ENCODE measurements at places on chromosomes 2 and 18.

DNA sequence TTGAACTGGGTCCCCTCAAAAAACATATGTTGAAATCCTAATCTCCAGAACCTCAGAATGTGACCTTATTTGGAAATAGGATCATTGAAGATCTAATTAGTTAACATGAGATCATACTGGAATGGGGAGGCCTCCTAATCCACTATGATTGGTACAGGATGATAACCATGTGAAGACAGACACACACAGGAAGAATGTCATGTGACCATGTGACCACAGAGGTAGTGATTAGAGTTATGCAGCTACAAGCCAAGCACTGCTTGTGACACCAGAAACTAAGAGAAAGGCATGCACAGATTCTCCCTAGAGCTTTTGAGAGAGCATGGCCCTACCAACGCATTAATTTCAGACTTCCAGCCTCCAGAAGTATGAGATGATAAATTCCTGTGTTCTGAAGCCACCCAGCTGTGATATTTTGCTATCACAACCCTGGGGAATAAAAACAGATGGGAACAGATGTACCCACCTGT lies 47.0 kb upstream of the TGIF1 start:
- no peak for DNase-seq

DNA sequence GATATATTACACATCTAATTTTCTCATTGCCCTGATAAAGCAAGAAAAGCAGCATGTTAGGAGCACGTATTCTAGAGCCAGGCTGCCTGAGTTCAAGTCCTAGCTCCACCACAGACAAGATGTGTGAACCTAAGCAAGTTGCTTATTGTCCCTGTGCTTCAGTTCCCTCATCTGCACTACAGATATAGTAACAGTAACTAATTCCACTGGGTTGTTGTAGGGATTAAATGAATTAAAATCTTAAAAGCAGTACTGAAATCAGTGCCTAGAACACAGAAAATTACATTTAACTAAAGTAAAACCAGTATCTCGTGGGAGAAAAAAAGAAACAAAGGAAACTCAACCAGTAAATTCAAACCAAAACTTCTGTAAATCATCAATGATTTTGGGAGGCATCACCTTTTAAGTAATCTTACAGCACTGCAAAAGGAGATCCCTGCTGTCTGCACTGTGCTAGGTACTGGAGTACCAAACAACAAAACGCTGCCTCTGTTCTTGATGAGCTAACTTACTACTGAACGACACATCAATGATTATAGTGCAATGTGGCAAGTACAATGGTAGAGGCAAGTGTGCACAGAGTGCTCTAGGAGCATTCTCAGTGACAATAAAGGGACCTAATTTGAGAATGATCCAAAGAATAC lies 7.9 kb downstream of the MAP3K2 start:
- no peak for DNase-seq

DNA sequence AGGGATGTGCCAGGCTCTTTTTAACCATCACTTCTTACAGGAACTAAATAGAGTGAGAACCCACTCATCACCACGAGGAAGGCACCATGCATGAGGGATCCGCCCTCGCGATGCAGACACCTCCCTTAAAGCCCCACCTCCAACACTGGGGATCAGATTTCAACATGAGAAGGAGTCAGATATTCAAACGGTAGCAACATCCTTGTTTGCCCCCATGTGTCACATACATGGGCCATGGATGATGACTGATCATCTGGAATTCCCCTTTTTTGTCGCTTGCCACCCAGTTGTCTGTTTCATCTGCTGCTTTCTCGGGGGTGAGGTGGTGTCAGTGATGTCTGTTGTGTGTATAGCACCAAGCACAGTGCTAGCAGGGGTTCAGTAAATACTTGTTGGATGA lies 57.9 kb downstream of the NCK2 start:
- no peak for DNase-seq

DNA sequence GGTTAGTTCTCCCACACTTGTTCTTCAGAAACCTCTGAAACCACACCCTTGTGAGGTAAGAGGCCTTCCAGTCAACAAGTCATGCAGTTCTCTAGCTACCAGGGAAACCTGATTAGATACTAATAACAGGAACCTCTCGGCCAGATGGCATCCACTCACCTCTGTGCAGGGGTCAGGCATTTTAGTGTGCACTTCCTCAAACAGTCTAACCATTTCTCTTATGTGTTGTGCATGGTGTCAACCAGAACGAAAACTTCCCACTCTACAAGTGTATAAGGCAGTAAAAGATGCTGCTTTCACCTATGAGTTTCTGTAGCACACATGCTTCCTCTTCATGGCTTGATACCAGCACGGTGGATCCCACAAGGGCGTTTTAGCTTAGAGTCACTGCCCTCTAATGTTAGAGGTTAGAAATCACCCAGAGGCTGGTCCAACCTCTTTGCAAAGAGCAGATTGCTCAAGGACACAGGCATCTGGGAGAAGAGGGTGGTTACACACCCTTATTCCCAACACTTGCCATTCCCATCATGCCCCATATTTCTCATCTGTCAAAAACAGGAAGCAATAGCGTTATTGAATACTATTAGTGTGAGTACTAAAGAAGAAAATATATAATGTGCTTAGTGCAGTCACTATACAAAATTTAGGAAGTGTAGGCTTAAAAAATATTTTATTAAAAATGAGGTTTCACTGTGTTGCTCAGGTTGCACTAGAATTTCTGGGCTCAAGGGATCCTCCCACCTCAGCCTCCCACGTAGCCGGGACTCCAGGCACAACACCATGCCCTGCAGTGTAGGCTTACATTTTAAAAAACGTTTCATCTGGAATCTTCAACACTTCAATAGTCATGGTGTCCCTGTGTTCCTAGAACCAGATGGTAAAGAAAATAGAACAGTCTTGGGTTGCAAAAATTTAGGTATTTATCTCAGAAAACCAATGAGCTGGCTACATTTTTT lies 34.5 kb upstream of the RAB31 start:
- peak; percentile 91 for DNase-seq

DNA sequence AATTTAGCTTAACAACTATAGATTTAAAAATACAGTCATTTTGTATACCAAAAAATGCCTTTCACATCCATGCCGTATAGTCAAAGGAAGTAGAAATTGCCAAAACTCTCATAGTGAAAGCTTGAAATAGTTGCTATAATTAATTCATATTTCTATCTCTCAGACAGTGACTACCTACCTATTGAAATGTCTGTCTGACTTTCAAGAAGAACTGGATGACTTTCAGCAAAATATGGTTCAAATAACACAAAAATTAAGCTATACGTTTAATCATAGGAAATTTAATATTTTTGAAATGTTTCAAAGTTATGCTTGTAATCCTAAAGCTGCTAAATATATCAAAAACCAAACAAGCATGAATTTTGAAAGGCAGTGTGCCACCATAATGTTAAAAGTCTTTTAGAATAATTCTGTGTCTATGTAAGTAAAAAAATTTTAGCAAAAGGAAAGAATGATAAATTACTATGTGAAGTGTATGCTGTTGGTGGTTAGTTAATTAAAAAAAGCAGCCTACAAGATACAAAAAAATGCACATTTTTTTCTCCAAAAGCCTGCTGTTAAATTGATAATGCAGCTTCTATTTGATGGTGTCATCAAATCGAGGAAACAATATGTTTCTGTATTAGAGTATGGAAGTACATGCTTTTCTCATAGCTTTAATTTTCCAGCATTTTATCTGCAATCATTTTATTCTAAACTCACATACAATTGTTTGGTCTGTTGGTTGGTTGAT lies 57.7 kb upstream of the ST6GAL2 start:
- DNase-seq: no peak

GRCh38 chr2:176187899-176188773 lies at the start of gene HOXD1:
Gene HOXD1, plus strand, starts transcription at chr2:176188668. Its CDS starts 134 bp downstream, at chr2:176188802.
- no peak for DNase-seq

GRCh38 chr2:125073440-125073839 lies 1048.4 kb downstream of the CNTNAP5 start:
- DNase-seq: no peak

- no peak for DNase-seq
Observed at GRCh38 chr2:151679994-151680393, 54.3 kb downstream of the NEB start.

DNA sequence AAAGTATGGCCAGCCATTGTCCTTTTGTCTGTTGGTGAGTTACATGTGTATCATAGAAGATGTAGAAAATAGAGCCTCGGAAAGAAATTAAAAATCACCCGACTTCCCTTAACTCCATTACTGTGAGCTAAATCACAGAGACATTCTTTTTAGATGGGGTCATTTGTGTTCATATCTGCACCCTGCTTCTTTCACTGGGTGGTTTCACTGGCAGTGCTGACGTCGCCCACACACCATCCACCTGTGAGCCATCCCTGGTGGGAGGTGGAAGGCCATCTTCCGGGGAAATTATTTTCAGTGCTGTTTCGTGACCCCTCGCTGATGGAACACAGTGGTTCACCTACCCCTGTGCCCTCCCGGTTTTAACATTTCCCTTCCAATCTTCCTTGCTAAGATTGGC lies 21.2 kb downstream of the SH3BP4 start:
- DNase-seq: no peak

DNA sequence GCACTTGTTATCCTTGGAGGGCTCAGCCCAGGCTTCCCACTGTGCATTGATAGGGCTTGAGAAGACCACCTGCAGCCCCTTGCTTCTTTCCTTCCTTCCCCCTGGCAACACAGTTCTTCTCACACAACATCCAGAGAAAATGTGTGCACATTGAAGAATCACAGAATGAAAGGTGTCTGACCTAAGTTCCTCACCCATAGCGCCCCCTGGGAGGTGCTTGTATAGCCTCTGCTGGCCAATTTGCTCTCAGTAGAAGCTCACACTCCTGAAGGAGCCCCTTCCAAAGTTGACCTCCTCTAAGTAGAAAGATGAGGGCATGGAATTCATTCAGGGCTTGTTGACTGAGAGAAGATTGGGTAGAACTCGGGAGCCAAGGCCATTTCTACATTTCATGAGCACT lies 758.4 kb upstream of the KLHL29 start:
- DNase-seq: no peak

GRCh38 chr18:63539904-63540510 lies 2.2 kb upstream of the SERPINB12 start:
- DNase-seq: no peak

GRCh38 chr18:55419132-55419946 lies 168.7 kb downstream of the TCF4 start:
- no peak for DNase-seq

DNA sequence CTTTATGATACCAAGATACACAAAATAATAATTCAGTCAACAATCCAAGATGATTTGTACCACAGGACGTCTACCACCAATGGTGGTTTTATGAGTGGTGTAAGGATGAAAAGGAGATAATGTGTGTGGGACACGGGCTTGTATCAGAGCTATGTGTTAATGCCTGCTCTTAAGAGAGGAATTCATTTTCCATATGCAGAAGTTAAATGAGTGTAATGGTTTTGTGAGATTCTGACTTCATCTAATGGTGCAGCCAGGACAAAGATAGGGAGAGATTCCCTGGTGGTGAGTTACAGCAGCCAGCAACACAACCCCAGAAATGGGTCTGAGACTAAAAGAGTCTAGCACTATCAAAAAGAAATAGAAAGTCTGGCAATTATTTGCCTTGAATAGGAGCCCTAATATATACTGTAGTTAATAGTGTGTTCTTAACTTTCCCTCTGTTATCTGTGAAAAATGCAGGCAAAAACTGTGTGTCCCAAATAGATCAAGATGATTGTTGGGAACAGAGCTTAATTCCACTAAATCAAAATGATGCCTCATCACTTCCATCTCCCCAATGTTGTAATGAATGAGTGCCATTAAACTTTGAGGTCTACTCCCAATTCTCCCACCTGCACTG lies 455.0 kb upstream of the TCF4 start:
- DNase-seq: no peak

- DNase-seq: no peak
Observed at GRCh38 chr2:102736110-102736409, 25.8 kb upstream of the TMEM182 start.

- DNase-seq: no peak
Observed at GRCh38 chr2:60366135-60366712, 187.2 kb downstream of the BCL11A start.

GRCh38 chr2:214465363-214466146 lies 54.7 kb downstream of the VWC2L start:
- DNase-seq: no peak

DNA sequence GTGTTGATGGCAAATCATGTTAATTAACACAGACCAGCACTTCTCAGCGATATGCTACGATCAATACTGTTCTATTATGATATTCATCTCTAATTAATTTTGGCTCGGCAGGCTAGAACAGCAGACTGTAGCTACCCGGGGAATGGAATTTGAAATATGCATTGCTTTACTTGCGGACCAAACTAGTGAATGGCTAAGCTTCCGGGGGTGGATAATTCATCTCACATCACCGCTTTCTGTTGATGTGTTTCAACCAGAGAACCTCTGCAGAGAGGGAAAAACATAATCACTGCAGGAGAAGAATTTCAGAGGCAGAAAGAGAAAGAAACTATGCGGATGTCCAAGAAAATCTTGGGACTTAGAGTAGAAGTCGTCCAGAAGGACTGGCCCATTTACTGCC lies 490.9 kb downstream of the STK39 start:
- DNase-seq: no peak

DNA sequence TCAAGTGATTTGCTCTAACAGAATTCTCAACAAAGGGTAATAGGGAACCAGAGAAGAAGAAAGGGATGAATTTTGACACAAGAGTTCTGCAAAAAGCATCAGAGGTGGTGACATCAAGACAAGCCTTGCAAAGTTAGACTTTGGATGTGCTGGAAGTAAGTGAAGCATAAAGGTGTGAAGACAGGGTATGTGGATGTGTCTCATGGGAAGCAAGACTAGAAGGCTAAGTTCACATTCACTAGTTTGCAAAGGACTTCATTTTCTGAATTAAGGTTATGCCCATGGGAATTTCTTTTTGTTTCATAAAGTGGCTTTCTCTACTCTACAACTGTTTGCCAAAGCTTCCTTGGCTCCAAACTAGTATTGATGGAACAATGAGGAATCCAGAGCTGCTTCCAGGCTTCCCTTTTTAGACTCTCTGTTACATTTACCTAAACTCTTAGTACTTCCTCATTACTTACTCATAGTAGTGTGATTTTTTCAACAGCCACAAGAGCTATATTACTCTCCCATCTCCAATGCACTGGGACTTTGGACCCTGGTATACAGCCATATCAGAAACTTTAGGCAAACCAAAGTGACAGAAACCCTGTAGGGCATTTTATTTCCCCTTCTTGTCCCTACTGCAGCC lies 21.1 kb upstream of the IHH start:
- no peak for DNase-seq

- DNase-seq: no peak
Observed at GRCh38 chr2:235740821-235741220, 247.0 kb downstream of the AGAP1 start.

DNA sequence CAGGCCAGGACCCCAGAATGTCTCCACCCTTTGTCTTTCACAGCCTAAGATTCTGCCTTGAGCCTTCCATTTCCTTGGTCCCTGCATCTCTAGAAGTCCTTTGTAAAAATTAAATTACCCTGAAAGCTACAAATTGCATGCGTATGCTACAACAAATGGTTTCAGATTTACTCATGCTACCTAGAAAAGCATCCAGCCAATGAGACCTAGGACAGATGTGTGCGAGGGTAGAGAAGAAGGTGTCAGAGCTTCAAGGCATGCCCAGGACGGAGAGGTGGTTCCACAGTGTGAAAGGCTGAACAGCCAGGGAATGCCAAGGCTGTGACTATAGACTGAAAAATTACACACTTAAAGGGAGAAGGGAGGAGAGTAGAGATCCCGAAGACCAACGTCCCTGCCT lies 40.2 kb downstream of the CCBE1 start:
- DNase-seq: no peak
